ENCODE measurements at places on chromosomes 16 and 17. TPM values are rescaled to one million over a fixed set of nuclear protein-coding genes. Genes with fewer than 3 reads are reported as not detected.

- H3K36me3 ChIP-seq: no peaks in the 10 kb centered on the region
- no peak overlapping the region for H3K4me3 ChIP-seq
- no peak for DNase-seq
- H3K27ac ChIP-seq: no peak overlapping the region
- H3K4me1 ChIP-seq: peaks cover 9% of the 10 kb centered on the region
Observed at GRCh38 chr16:73228649-73229048, 180.7 kb upstream of the ZFHX3 start.

Gene KARS1
- 137 TPM for total RNA-seq

- no peaks in the 10 kb centered on the region for H3K27me3 ChIP-seq
- no peaks in the 10 kb centered on the region for H3K4me1 ChIP-seq
- H3K27ac ChIP-seq: no peak overlapping the region
Observed at GRCh38 chr17:17289086-17289485, 8.0 kb upstream of the COPS3 start.

DNA sequence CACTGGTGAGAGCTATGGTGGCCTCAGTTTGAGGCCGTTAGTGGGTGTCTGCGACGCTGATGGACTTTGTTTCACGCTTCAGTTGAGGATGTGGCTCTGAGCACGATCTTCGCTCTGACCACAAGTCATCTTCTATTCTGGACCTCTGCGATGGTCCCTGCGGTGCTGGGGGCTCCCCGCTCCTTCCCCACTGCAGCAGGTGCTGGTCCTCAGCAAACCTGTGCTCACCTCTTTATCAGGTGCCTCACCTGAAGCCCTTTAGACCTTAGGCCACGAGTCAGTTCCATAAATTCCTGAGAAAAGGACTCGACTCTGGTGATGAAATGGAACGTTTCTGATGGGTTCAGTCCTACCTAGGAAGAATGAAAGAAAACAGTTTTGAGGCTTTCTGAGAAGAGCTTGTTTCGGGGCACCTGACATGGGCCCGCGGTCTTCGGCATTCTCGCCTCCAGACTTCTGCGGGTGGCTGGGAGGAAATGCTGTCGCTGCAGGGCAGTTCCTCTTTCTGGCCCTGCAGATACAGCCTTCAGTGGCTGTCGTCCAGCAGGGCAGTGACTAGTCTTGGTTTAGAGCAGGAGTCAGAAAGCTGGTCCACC lies 4.7 kb downstream of the KCTD5 start:
- H3K27me3 ChIP-seq: no peaks in the 10 kb centered on the region
- no peaks in the 10 kb centered on the region for H3K36me3 ChIP-seq
- no peak overlapping the region for H3K27ac ChIP-seq
- no peak overlapping the region for H3K4me3 ChIP-seq
- peaks cover 13% of the 10 kb centered on the region for H3K4me1 ChIP-seq
- no peak for DNase-seq

Gene PDILT
- total RNA-seq: 10.1 TPM

Data from testis (tissue), 5 donors.